ENCODE measurements at places on chromosomes 1 and 21.

DNA sequence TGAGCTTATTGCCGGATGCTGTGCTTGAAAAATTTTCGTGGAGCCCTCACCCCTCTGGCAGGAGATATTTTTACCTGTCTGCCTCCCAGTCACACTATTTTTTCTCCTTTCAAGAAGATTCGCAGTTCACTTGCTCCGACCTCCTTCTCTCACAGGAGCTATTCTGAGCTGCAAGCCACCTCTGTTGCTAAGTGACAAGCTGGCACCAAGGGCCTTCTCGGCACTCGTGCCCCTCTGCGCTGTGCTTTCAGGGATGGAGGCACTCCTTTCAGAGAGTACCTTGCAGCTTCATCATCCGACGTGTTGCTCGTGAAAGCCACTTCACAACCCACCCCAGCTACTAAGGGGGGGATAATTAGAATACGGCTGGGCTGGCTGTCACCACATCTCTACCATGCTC is 11.6 kb downstream of the SLC6A17 start:
- DNase-seq: no peak

DNA sequence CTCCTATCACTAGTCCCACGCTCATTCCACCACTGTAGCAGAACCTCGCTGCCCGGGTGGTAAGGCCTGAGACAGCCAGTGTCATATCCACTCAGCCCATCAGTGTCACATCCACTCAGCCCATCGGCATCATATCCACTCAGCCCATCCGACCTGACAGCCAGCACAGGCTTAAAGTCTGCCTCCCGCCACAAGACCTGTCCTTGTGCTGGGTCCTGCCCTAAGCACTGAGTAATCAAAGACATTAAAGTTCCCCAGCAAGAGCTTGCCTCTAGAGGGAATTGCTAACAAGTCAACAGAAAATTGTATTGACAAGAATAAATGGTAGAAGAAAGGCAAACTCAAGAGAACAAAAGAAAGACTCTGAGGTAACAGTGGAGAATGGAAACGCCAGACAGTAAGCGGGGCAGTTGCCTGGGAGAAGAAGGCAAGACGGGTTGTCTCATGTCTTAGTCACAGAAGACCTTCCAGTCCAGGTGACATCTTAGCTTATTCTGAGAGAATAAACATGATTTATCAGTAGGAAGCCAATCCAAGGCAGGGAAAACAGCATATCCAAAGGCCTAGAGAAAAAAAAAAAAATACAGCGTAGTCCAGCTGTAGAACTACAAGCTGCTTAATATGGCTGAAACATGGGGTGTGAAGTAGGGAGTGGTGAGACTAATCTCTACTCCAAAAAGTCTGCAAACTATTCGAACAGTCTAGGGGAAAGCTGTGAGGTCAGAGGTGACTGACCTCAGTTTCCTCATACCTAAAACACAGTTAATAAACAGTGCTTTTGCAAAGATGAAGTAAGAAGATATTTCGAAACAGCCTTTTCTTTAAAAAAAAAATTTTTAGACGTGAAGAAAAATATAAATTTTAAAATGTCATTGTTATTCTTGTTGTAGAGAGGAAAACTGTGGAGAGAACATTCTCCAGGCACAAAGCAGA is 1.1 kb downstream of the ITLN1 start:
- DNase-seq: no peak

DNA sequence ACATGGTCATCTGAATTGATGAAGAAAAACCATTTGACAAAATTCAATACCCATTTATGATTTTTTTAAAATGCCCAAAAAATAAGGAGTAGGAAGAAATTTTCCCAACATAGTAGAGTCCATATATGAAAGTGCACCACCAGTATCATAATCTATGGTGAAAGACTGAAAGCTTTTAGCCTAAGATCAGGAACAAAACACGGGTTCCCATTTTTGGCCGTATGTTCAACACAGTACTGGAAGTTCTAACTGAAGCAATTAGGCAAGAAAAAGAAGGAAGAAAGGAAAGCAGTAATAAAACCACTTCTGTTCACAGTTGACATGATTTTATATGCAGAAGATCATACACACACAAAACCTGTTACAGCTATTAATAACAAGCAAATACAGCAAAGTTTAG is 227.8 kb upstream of the RAB4A start:
- no peak for DNase-seq

DNA sequence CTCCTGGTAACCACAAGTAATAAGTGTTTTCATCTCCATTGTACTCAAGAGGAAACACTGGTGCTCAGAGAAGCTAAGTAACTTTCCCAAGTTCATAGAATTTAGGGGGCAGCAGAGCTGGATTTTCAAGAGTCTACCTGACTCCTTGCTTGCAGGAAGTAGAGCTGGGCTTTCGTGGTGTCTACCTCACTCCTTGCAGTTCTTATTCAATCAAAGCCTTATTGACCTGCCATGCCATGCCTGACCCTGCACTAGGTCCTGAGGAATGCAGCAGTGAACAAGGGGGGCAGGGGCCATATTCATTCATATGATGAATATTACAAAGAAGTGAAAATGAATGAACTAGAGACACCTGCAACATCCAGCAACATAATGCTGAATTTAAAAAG is 93.3 kb downstream of the GLIS1 start:
- no peak for DNase-seq

DNA sequence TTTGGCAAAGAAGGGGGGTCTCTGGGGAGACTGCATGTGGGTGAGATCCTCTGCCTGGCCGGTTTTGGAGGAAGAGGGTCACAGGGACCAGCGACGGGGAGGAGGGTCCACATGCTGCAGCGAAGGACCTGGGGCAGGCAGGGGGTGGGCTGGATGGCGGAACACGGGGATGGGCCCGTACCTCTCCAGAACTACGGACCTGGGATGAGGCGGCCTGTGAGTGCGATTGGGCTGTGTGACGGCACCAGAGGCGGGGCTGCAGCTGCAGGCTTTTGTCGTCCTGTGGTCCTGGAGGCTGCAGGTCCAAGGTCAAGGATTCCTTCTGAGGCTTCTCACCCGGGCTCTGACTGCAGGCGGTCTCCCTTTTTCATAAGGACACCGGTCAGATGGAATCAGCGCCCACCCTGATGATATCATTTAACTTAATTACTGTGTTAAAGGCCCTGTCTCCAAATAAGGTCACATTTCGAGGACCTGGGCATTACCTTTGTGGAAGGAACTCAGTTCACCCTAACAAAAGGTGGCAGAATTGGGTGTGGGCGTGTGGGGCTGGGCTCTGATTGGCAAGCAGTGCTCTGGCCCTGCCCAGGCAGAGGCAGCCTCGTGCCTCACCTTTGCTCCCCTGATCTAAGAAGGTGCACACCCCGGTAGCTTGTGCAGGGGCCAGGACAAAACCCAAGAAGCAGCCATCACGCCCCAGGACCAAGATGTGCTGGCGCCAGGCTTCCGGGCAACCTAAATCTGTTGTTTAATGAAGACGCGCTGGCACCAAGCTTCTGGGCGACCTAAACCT is 60.0 kb upstream of the TRAPPC10 start:
- no peak for DNase-seq
